ENCODE measurements at places on chromosomes 13 and 19.

DNA sequence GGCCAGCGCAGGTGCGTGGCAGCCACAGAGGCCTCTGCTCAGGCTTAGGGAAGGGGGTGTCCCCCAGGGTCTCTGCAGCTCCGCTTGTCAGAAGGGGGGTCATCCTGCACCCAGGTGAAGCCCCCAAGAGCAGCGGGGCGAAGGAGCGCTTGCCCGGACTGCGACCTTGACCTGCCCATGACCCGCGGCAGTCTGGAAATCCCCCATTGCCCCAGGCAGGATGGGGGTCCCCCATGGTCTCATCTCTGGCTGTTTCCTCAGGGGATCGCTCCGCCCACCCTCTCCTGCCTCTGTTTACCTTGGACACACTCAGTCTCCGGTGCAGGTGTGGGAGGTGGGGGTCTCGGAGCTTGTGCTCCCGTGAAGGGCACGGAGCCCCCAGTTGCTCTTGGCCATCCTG is 82.7 kb downstream of the KDM4B start:
- no peak for DNase-seq

- DNase-seq, result no peak
Observed at GRCh38 chr13:44352671-44353070, 21.0 kb upstream of the SERP2 start.

DNA sequence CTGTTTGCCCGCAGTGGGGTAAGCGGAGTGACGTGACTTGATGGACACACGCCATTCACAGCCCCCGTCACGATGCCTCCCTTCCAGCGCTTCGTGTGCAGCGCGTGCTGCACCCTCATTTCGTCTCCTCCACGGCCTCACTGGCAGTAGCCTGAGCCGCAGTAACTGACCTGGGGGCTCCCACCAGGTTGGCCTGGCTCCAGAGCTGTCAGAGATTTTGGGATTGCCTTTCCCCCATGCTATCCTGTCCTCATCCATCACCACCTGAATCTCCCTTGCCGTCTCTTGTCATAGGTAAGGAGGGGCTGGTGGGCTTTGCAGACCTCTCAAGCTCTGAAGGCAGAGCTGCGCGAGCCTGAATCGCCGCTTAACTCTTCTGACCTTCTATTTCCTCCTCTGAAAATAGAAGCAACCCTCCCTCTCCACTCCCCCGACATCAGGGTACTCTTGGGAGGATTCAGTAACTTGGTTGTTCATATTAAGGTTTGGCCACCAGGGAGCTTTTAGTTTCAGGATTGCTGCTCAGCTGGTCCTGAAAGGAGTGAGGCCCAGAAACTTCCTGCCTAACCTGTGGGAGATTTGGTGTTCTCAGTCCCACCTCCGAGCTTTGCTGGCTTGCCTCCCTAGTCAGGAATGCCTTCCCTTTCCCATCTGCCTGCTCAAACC is 27.9 kb downstream of the SIGLEC5 start:
- no peak for DNase-seq

DNA sequence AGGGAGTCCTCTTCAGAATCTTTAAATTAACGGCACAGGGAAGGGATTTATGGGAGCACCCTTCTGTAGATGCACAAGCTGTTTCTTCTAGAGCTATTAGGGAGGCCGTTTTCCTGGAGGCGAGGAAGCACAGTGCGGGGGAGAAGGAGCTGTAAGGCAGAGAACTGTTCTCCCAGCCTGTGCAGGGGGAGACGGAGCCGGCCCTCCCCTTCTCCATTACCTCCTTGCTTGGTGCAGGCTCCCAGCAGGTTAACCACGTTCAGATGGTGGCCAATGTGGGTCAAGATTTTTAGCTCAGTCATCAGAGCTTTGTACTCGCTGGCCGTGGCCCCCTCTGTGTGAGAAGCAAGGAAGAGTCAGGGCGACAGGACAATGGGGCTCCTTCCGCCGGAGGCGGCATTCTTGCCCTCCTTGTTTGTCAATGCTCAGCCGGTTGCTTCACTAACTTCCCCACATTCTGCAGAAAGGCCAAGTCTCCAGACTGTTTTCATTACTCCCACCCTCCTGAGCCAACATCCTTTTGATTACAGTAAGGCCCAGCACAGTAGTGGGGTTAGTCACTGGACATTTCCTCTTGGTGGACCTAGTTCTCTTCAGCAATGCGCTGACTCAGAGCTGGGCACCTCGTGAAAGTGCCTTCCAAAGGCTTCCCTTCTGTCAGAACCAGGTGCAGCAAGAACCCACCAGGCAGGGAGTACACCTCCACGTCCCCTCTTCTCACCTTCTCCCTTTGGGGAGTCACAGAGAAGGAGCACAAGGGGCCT is 165.4 kb downstream of the FLT1 start:
- no peak for DNase-seq
